ENCODE measurements at places on chromosomes 16 and 17. TPM values are rescaled to one million over a fixed set of nuclear protein-coding genes. Genes with fewer than 3 reads are reported as not detected.

- no peak overlapping the region for H3K4me3 ChIP-seq
- H3K27me3 ChIP-seq, result no peaks in the 10 kb centered on the region
- DNase-seq, result peak; percentile 80
- H3K27ac ChIP-seq, result peak overlapping the region; percentile 90
- H3K36me3 ChIP-seq, result peaks cover 7% of the 10 kb centered on the region
Observed at GRCh38 chr17:7916808-7917207, 719 bp upstream of the RNF227 start.

- no peaks in the 10 kb centered on the region for H3K4me1 ChIP-seq
- no peaks in the 10 kb centered on the region for H3K36me3 ChIP-seq
- H3K27me3 ChIP-seq, result no peaks in the 10 kb centered on the region
- no peak for DNase-seq
Observed at GRCh38 chr17:36152639-36153120, 23.8 kb downstream of the TBC1D3B start.

- H3K4me1 ChIP-seq, result peaks cover 5% of the 10 kb centered on the region
- DNase-seq, result peak; percentile 80
- no peaks in the 10 kb centered on the region for H3K27me3 ChIP-seq
- no peak overlapping the region for H3K4me3 ChIP-seq
- H3K36me3 ChIP-seq, result peaks cover 40% of the 10 kb centered on the region
- H3K27ac ChIP-seq, result no peak overlapping the region
Observed at GRCh38 chr16:89556750-89557689, 3.5 kb upstream of the RPL13 start.

DNA sequence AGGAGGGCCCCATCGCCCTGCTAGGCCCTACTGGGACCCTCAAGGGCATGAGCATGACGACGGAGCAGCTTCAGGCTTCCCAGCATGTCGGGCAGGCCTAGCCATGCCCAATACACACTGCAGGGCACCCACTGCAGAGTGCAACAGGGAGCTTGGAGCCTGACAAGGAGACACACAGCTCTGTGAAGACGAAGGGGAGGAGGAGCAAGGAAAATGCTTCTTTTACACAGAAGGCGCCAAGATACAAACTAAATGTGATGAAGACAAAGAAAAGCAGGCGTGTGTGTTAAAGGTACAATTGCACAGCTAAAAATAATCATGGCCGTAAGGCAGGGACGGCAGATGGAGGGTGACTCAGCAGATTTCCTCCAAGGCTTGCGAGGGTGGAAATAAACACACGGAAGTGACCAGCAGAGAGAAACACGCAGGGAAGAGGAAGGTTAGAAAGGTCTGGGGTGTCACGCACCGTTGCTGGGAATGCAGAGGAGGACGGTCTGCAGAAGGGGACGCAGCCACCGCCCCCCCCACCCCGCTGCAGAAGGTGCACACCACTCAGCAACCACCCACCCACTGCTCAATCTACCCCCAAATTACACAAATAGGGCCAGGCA is 108.5 kb downstream of the ZNF778 start:
- peak overlapping the region; percentile 88 for H3K27ac ChIP-seq
- no peak overlapping the region for H3K4me3 ChIP-seq
- H3K27me3 ChIP-seq, result no peaks in the 10 kb centered on the region
- H3K36me3 ChIP-seq, result peaks cover 4% of the 10 kb centered on the region
- DNase-seq, result peak; percentile 93

DNA sequence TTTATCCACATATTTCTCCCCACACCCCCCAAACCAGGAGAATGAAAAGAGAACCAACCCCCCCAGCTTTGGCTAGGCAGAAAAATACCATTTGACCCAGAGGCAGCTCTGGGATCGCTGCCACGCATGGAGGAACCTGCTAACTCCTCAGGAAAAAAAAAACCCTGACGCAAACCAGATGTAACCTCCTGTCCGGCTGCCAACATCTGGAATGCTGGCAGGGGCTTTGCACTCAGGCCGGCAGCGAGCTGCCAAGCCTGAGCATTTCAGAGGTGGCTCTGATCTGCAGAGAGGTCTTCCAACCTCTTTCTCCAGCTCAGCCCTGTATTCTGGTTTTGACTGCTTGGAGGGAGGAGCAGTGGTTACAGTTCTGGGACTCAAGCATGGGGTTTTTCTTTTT is 8.2 kb downstream of the IGFBP4 start:
- H3K4me1 ChIP-seq, result peaks cover 54% of the 10 kb centered on the region
- peak; percentile 91 for DNase-seq
- H3K4me3 ChIP-seq, result no peak overlapping the region
- no peak overlapping the region for H3K27ac ChIP-seq
- H3K36me3 ChIP-seq, result peaks cover 71% of the 10 kb centered on the region
- H3K27me3 ChIP-seq, result no peaks in the 10 kb centered on the region

- H3K27ac ChIP-seq, result no peak overlapping the region
- H3K4me1 ChIP-seq, result peaks cover 8% of the 10 kb centered on the region
- peaks cover 4% of the 10 kb centered on the region for H3K36me3 ChIP-seq
- H3K4me3 ChIP-seq, result no peak overlapping the region
Observed at GRCh38 chr16:81521141-81521626, 76.6 kb downstream of the CMIP start.

DNA sequence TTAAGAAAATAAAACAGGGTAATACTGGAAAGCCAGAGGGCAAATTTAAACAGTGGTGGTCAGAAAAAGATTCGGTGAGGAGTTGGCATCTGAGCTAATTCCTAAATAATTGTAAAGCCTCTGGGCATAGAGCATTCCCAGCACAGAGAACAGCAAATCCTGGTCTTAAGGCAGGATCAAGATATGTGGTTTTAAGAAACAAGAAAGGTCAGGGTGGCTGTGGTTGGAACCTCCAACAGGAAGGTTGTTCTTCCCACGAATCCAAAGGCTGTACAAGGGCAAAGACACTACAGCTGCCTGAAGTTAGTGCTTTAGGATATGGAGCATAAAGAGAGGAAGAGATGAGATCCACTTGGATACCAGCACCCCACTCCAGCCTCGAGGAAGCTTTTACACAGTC is 114.6 kb downstream of the ZNF18 start:
- H3K27ac ChIP-seq, result no peak overlapping the region
- H3K4me1 ChIP-seq, result no peaks in the 10 kb centered on the region
- no peak for DNase-seq
- no peaks in the 10 kb centered on the region for H3K36me3 ChIP-seq

GRCh38 chr16:16102738-16103137 is 120.6 kb downstream of the ABCC6 start:
- no peak overlapping the region for H3K4me3 ChIP-seq
- H3K27me3 ChIP-seq, result no peaks in the 10 kb centered on the region
- H3K36me3 ChIP-seq, result peaks cover 84% of the 10 kb centered on the region
- no peak for DNase-seq
- peaks cover under 1% of the 10 kb centered on the region for H3K4me1 ChIP-seq

DNA sequence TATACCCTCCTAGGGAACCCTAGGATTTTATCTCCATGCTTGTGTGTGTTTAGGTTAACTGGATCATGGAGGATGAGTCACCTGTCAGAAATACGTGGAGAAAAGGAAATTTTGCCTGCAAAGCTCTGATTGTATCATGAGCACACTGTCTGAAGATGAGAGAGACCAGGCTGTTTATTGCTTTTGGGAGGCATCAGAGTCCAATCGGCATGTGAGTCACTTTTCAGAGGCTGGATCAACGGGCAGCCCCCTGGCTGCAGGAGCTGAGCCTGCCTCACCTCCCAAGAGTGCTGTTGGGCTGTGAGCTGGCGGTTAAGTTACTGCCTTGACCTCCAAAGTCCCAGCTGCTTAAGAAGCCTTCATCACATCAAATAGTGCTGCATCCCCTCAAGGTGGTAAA is 41.5 kb upstream of the MED9 start:
- no peaks in the 10 kb centered on the region for H3K36me3 ChIP-seq
- H3K27ac ChIP-seq, result peak overlapping the region; percentile 73
- peak; percentile 99 for DNase-seq

GRCh38 chr17:80445726-80446110 is 30.7 kb downstream of the NPTX1 start:
- no peak overlapping the region for H3K4me3 ChIP-seq
- peaks cover 11% of the 10 kb centered on the region for H3K27me3 ChIP-seq
- no peak for DNase-seq
- H3K4me1 ChIP-seq, result peaks cover 17% of the 10 kb centered on the region
- no peaks in the 10 kb centered on the region for H3K36me3 ChIP-seq
- H3K27ac ChIP-seq, result no peak overlapping the region

GRCh38 chr17:67554634-67555033 is 163.1 kb upstream of the NOL11 start:
- no peaks in the 10 kb centered on the region for H3K27me3 ChIP-seq
- H3K27ac ChIP-seq, result no peak overlapping the region
- H3K4me3 ChIP-seq, result no peak overlapping the region

GRCh38 chr16:78607465-78607864 is 508.0 kb downstream of the WWOX start:
- H3K27ac ChIP-seq, result no peak overlapping the region
- no peaks in the 10 kb centered on the region for H3K36me3 ChIP-seq
- H3K4me3 ChIP-seq, result no peak overlapping the region

GRCh38 chr17:2357237-2357636 is 19.9 kb downstream of the SGSM2 start:
- H3K27me3 ChIP-seq, result no peaks in the 10 kb centered on the region
- H3K27ac ChIP-seq, result no peak overlapping the region
- H3K4me1 ChIP-seq, result peaks cover 8% of the 10 kb centered on the region
- DNase-seq, result no peak

DNA sequence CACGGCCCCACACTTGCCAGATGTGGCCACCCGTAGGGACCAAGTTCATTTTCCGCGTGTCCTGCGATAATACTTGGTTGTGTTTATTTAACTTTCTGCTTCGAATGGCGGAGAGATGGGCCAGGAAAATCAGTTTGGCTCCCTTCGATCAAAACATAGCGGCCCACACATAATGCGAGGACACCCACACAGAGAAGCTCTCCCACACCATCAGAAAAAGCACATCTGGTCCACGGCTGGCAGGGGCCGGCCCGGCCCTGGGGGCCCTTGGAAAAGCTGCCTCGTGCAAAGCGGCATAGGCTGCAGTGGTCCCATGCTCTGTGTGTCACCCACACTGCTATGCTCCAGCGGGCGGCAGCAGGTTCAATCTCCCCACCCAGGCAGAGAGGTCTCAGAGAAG is 46.9 kb downstream of the ZNF423 start:
- peaks cover 12% of the 10 kb centered on the region for H3K27me3 ChIP-seq
- H3K36me3 ChIP-seq, result no peaks in the 10 kb centered on the region
- no peak for DNase-seq
- no peak overlapping the region for H3K27ac ChIP-seq

DNA sequence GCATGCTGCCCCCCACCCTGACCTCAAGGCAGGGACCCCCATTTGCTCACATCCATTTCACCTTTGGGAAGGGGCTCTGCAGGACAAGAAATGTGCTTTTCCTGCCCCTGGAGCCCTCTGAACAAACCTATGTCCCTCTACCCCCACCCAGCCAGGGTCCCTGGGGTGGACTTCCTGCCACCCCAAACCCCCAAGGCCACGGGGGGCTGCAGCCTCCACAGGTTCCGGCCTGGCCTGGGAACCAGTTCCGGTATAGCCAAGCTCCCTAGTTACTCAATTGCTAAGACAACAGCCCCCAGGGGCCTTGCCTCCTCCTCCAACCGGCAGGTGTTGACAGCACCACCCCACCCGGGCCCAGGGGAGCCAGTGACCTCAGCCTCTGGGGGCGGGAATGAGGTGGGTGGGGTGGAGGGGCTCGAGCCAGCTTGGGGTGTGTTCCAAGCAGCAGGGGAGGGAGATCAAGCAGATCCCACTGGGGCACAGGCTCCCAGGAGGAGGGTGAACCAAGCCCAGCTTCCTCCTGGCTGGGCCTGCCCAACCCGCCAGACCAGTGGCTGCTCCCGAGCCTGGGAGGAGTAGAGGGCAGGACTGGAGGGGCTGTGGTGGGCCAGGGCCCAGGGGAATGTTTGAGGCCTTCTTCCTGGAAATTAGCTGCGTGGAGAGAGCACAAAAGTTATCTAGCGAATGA is 6.6 kb downstream of the PNMT start:
- peaks cover 23% of the 10 kb centered on the region for H3K27me3 ChIP-seq
- H3K36me3 ChIP-seq, result peaks cover 4% of the 10 kb centered on the region
- no peak overlapping the region for H3K27ac ChIP-seq
- DNase-seq, result no peak
- H3K4me3 ChIP-seq, result no peak overlapping the region
- H3K4me1 ChIP-seq, result peaks cover 7% of the 10 kb centered on the region

GRCh38 chr16:75943705-75944514 is 217.6 kb upstream of the CPHXL start:
- no peak for DNase-seq
- H3K27ac ChIP-seq, result no peak overlapping the region
- no peaks in the 10 kb centered on the region for H3K4me1 ChIP-seq
- H3K27me3 ChIP-seq, result no peaks in the 10 kb centered on the region
- no peak overlapping the region for H3K4me3 ChIP-seq
- H3K36me3 ChIP-seq, result no peaks in the 10 kb centered on the region

GRCh38 chr17:48831549-48831883 is 681 bp downstream of the CALCOCO2 start:
- H3K27me3 ChIP-seq, result no peaks in the 10 kb centered on the region
- H3K4me1 ChIP-seq, result peaks cover 5% of the 10 kb centered on the region
- DNase-seq, result no peak
- no peaks in the 10 kb centered on the region for H3K36me3 ChIP-seq
- H3K27ac ChIP-seq, result peak overlapping the region; percentile 87

The KRTAP9-4 gene
- not detected for polyA plus RNA-seq

The KRTAP3-2 gene
- polyA plus RNA-seq, result not detected

The SLC5A11 gene
- polyA plus RNA-seq, result not detected

The CEP131 gene
- polyA plus RNA-seq, result 9.6 TPM

The KCNH4 gene
- 0.03 TPM for polyA plus RNA-seq

The SLFN14 gene
- polyA plus RNA-seq, result not detected

The C16orf96 gene
- not detected for polyA plus RNA-seq

The HS3ST6 gene
- polyA plus RNA-seq, result not detected

The AARSD1 gene
- polyA plus RNA-seq, result 58.9 TPM

The PRKCB gene
- polyA plus RNA-seq, result not detected
